ENCODE measurements at places on chromosomes 7 and 10. TPM values are rescaled to one million over a fixed set of nuclear protein-coding genes. Genes with fewer than 3 reads are reported as not detected.

Gene MYH16
- total RNA-seq, result 0.23 TPM

Gene CDH23
- total RNA-seq, result 2.7 TPM

Gene PRSS2
- 22.4 TPM for total RNA-seq

Gene CALHM2
- 5.9 TPM for total RNA-seq

Gene LIPF
- not detected for total RNA-seq

Gene SFRP4
- total RNA-seq, result 0.74 TPM

DNA sequence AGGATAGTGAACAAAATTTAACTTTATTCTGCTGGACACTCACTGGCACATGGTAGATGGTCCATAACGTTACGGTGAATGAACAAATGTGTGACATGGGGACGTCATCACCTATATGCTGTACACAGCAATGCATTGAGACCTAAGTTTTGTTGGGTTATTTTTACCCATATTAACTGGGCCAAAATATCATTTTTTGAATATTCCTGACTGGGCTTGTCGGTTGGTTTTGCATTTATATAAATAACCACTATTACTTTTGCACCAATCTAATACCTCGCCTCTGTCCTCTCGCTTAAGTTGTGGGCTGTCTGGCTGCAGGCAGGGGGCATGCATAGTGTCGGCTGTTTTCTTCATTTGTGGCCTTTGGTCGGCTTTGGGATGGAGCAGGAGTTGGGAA, 161.7 kb downstream of the USP6NL start:
- no peaks in the 10 kb centered on the region for H3K4me1 ChIP-seq
- H3K36me3 ChIP-seq, result no peaks in the 10 kb centered on the region
- H3K27me3 ChIP-seq, result no peaks in the 10 kb centered on the region
- DNase-seq, result no peak
- H3K27ac ChIP-seq, result no peak overlapping the region

GRCh38 chr10:77068969-77069368, 568.6 kb downstream of the KCNMA1 start:
- no peak overlapping the region for H3K27ac ChIP-seq
- H3K4me1 ChIP-seq, result no peaks in the 10 kb centered on the region
- DNase-seq, result no peak
- H3K4me3 ChIP-seq, result no peak overlapping the region

DNA sequence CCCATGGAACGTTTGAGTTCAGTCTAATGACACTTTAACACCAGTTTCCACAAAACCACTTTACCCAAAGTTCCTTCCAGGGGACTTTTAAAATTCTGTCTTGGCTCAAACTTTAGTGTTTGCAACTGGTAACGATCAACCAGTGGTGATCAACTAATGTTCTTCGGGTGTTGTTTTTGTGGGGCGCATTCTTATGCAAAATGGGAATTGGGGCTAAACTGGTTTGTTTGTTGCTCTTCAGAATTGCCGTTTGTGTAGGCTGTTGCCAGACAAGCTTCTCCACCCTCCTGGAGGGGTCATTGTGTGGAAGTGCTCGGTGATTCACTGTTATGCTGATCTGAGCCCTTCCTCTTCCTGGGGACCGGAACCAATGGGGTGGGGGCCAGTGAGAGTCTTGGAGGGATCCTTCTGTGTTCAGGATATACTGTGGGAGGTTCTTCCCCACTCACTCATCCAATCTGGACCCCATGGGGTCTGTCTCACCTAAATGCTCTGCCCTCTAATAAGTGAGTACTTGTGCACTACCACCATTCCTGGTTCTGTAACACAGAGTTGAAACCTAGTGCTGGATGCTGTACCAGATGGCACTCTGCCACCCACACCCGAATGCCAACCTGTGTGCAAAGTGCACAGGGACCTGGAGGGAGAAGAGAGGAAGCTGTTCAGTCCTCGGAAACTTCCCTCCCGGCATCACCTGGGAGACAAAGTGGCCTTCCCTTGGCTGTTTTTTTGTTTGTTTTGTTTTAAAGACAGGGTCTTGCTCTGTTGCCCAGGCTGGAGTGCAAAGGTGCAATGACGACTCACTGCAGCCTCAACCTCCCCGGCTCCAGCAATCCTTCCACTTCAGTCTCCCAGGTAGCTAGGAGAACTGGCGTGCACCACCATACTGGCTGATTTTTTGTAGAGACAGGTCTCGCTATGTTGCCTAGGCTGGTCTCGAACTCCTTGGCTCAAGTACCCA, 2.1 kb downstream of the NFE2L3 start:
- H3K27ac ChIP-seq, result peak overlapping the region; percentile 95
- peak overlapping the region; percentile 53 for H3K4me3 ChIP-seq
- no peak for DNase-seq
- peaks cover 38% of the 10 kb centered on the region for H3K4me1 ChIP-seq

DNA sequence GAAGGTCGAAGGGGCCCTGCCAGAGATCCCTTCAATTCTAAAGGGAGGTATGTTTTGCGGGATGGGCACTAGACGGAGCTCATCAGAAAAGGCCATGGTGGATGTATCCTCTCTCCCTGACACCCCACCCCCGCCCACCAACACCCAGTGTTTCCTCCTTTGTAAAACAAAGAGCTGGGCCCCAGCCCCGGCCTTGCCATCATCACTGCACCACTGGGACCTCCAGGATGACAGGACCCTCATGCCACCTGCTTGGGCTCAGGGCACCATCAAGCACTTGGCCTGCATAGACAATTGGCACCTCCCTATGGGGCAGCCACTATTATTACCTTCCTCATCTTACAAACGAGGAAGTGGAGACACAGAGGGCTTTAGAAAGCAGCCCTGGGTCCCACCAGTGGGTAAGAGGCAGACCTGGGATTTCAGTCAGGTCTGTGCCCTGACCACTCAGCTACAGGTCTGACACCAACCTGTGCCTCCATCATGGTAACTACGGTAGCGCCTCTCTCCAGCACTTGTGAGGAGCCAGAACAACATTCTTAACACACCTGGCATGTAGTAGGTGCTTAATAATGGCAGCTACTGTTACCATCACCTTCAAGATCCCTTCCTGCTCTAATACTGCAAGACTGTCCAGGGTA, 2.0 kb downstream of the CALML3 start:
- H3K27me3 ChIP-seq, result no peaks in the 10 kb centered on the region
- H3K27ac ChIP-seq, result no peak overlapping the region
- no peaks in the 10 kb centered on the region for H3K4me1 ChIP-seq
- no peak overlapping the region for H3K4me3 ChIP-seq

GRCh38 chr10:15370212-15370855, 755 bp downstream of the FAM171A1 start:
- H3K36me3 ChIP-seq, result no peaks in the 10 kb centered on the region
- H3K4me1 ChIP-seq, result peaks cover 6% of the 10 kb centered on the region
- H3K4me3 ChIP-seq, result peak overlapping the region; percentile 54
- no peak for DNase-seq

DNA sequence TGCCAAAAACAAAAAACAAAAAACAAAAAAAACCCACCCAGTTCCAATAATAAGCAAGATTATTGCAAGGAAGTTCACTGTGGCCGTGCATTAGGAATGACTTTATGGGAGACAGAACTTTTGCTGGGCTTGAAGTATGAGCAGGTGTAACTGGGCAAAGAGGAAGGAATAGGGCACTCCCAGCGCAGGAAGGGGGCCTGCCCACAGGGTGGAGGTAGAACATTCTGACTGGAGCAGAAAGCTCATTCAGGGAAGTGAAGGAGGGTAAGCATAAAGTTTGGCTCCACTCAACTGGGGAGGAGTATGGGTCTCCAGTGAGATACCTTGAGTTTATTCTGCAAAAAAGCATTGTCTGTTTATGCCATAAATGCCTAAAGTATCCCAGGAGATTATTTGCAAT, 42.1 kb upstream of the WIPF3 start:
- peaks cover 6% of the 10 kb centered on the region for H3K27me3 ChIP-seq
- H3K27ac ChIP-seq, result no peak overlapping the region
- no peaks in the 10 kb centered on the region for H3K36me3 ChIP-seq
- no peaks in the 10 kb centered on the region for H3K4me1 ChIP-seq
- DNase-seq, result no peak

DNA sequence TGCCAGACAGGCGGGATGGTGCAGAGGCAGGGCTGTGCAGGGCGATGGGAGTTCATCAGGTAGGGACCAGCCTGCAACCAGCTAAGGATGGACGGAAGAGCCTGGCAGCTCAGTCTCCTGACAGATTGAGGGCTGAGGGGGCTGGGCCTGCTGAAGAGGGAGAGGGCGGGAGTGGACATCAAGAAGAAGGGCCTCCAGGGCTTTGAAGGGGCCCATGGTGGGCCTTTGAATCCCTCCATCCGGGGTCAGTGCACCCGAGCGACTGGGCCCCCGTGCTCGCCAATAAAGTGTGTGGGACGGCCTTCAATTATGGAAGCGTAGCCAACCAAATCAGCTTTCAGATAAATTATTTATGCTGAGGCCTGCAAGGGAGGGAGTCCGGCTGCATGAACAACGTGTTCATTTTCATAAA, 431.2 kb downstream of the RPS24 start:
- no peak overlapping the region for H3K27ac ChIP-seq
- no peaks in the 10 kb centered on the region for H3K27me3 ChIP-seq
- DNase-seq, result no peak

GRCh38 chr10:94103801-94104221, 110.1 kb downstream of the PLCE1 start:
- H3K4me1 ChIP-seq, result peaks cover 34% of the 10 kb centered on the region
- DNase-seq, result no peak
- H3K27me3 ChIP-seq, result no peaks in the 10 kb centered on the region
- H3K27ac ChIP-seq, result peak overlapping the region; percentile 36
- H3K36me3 ChIP-seq, result no peaks in the 10 kb centered on the region

DNA sequence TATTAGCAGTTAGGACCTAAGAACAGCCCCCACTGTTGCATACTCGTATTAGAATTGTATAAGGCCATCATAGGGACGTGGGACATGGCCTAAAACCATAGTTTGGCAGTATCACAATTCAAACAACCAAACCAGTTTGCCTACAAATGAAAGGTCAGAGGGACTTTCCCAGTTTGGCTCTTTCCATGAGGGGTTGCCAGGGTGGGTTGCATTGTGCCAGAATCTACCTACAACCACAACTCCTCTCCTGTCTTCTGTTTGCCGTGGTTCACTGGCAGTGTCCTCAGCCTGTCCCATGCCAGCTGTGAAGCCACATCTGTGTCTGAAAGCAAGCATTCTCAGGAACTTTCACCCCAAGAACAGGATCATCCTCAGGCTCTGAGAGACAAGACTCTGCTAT, 44.5 kb downstream of the PIK3AP1 start:
- H3K27me3 ChIP-seq, result no peaks in the 10 kb centered on the region
- no peak for DNase-seq
- peaks cover 16% of the 10 kb centered on the region for H3K4me1 ChIP-seq
- no peak overlapping the region for H3K27ac ChIP-seq
- H3K4me3 ChIP-seq, result no peak overlapping the region

GRCh38 chr10:75049316-75050148, 61.9 kb upstream of the SAMD8 start:
- H3K27me3 ChIP-seq, result no peaks in the 10 kb centered on the region
- no peak for DNase-seq

- no peaks in the 10 kb centered on the region for H3K4me1 ChIP-seq
- H3K4me3 ChIP-seq, result no peak overlapping the region
- no peak overlapping the region for H3K27ac ChIP-seq
- DNase-seq, result no peak
- H3K27me3 ChIP-seq, result no peaks in the 10 kb centered on the region
These were observed 20.3 kb downstream of the ASB13 start for GRCh38 chr10:5645944-5646617.

- H3K36me3 ChIP-seq, result no peaks in the 10 kb centered on the region
- DNase-seq, result no peak
- no peak overlapping the region for H3K4me3 ChIP-seq
- peaks cover 6% of the 10 kb centered on the region for H3K27me3 ChIP-seq
- H3K4me1 ChIP-seq, result no peaks in the 10 kb centered on the region
These were observed 217.0 kb upstream of the CTBP2 start for GRCh38 chr10:125377368-125377767.

GRCh38 chr7:65239707-65240352, 133.8 kb upstream of the ZNF92 start:
- peak overlapping the region; percentile 65 for H3K27ac ChIP-seq
- H3K4me1 ChIP-seq, result peaks cover 5% of the 10 kb centered on the region
- no peak for DNase-seq
- no peaks in the 10 kb centered on the region for H3K36me3 ChIP-seq
- H3K27me3 ChIP-seq, result no peaks in the 10 kb centered on the region

Measured in Panc1 (cell line).